A549 treated with GW870086 at 1 μM for 4 hours (cell line): ENCODE measurements at places on chromosomes 2 and 18. TPM values are rescaled to one million over a fixed set of nuclear protein-coding genes. Genes with fewer than 3 reads are reported as not detected.

Gene GPBAR1
- 0.19 to 0.42 TPM (median 0.23 TPM) in 5 replicates for total RNA-seq

Gene WIPF1
- 19.2 to 25.0 TPM (median 23.5 TPM) in 5 replicates for total RNA-seq

Gene HAAO
- total RNA-seq = not detected in 5 replicates

Gene FEV
- not detected in 5 replicates for total RNA-seq

Gene PIGN
- 8.5 to 11.6 TPM (median 10.4 TPM) in 5 replicates for total RNA-seq

Gene ZC3H8
- 13.1 to 16.1 TPM (median 14.3 TPM) in 5 replicates for total RNA-seq

Gene PTPN4
- total RNA-seq = 16.5 to 17.6 TPM (median 17.0 TPM) in 5 replicates

Gene GPR45
- not detected in 5 replicates for total RNA-seq

Gene CARF
- total RNA-seq = 0.76 to 1.6 TPM (median 1.1 TPM) in 5 replicates
